ENCODE measurements at places on chromosomes 2 and 18.

DNA sequence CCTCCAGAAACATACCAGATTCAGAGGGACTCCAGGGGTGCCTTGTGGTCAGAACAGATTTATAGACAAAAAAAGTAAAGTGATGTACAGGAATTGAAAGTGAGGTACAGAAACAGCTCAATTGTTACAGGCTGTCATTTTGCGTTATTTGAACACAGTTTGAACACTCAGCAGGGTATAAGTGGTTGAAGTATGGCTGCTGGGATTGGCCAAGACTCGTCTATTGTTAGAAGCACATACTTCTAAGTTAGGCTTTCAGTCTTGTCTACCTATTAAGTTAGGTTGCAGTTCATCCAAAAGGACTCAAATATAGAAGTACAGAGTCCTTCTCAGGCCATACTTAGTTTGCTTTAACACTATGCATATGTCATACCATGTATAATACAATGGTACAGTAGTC lies 21.0 kb upstream of the GRB14 start:
- no peak for DNase-seq

- no peak for DNase-seq
These were observed 21.6 kb downstream of the BMP10 start for GRCh38 chr2:68849579-68850030.

DNA sequence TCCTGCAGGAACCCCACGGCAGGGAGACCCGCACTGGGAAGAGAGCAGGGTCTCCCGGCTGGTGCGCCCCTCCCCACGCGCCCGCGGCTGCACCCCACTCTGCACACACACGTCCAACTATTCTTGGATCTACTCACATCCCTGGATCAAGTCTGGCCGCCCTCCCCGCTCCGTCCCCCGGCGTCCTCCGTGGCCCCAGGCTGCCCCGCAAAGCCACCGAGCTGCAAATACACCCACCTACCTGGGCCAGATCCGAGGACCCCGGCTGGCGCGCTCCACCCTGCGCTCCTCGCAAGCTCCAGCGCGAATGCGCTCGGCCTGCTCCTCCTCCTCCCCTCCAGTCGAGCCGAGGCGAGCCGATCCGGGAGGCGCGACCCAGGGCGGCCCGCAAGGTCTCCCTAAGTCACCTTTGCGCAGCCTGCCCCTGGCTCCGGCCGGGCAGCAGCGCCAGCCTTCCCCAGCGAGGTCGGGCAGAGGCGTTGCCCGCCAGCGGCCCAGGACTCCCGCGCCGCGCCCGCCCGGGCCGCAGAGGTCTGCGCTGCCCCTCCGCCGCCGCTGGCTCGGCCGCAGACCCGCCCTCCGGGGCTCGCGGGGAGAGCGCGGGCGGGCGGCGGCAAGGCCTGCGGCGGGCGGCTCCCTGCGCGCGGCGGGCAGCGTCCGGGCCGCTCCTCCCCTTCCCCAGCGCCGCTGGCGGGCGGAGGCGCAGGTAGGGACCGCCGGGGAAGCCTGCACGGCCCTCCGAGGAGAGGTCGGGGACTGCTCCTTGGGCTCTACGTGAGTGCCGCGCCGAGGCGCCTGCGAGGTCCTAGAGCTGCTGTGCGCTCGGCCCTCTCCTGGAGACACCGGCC lies 126.0 kb downstream of the OSBPL1A start:
- DNase-seq: peak; percentile 58

- no peak for DNase-seq
These were observed 59.2 kb upstream of the IGFBP2 start for GRCh38 chr2:216574046-216574445.

DNA sequence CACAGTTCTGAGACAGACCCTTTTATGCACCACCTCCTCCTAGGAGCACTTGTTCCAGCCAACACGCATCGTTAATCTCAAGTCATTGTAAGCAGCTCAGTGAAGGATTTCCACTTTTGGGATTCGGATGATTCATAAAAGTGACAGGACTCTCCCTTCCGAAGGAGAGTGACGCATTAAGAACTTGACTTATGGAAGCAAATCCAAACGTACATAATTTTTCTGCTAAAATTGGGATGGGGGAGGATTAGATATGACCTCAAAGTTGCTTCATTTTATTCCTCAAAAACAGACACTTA lies 165.7 kb downstream of the TWIST2 start:
- DNase-seq: no peak

DNA sequence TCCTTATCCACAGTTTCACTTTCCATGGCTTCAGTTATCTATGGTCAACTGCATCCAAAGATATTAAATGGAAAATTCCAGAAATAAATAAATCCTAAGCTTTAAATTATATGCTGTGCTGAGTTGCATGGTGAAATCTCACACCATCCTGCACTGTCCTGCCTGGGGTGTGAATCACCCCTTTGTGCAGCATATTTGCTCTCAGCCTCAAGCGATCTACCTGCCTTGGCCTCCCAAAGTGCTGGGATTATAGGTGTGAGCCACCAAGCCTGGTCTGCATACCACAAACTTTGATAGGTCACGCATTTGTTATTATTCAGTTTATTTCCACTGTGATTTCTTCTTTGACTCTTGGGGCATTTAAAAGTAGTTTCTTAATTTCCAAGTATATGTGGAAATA lies 117.2 kb downstream of the SPIRE1 start:
- no peak for DNase-seq

DNA sequence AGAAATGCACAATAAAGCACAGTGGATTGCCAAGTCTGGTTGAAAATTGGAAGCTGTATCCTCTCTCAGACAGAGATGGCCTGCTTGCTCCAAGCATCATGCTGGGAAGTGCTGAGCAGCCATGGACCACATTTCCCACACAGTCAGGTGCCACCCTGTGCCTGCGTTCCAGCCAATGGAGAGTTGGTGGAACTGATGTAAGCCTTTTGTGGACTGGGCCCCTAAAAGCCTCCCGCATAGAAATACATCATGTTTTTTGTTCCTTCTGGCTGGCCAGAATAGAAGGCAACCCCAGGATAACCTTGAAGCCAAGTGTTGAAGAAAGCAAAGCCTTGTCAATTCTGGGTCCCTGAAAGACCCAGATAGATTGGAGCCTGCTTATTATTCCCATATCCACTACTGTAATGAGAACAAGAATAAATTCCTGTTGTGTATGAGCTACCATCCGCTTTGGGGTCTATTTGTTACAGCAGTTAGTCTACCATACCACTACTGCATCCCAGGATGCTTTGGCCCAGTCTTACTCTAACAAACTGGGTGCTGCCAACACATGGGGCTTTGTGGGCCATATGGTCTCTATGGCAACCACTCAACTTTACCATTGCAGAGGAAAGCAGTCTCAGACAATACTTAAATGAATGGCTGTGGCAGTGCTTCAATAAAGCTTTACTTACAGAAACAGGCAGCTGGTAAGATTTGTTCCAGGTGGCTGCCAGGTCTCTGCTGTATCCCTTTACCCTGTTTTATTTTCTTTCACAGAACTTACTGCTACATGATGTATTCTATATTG lies 65.4 kb downstream of the POLE4 start:
- DNase-seq: no peak

- DNase-seq: no peak
These were observed 286.6 kb downstream of the RIT2 start for GRCh38 chr18:42828881-42829280.

DNA sequence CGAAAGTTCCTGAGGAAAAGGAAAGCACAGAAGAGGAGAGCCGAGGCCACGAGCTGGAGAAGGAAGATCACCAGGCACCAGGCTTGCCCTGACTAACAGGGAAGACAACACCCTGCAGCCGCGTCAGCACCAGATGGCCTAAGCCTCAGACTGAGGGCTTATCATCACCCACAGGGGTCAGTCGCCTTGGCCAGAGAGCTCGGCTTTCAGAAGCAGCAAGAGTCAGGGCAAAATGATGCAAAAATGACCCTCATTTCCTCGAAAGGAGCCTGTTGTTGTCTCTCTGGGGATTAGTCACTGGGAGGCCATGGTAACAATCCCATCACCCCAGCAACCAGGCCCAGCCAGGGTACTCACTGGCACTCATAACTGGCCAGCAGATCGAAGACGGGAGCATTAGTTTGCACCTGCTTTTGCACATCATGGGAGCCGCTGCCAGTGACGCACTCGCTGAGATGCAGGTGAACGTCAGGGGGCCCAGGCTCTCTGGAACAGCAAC lies 42.7 kb upstream of the ZFP36L2 start:
- peak; percentile 72 for DNase-seq

- DNase-seq: no peak
These were observed 58.5 kb downstream of the ADD2 start for GRCh38 chr2:70709275-70710037.

GRCh38 chr2:163681745-163682144 lies 54.1 kb downstream of the FIGN start:
- DNase-seq: no peak

DNA sequence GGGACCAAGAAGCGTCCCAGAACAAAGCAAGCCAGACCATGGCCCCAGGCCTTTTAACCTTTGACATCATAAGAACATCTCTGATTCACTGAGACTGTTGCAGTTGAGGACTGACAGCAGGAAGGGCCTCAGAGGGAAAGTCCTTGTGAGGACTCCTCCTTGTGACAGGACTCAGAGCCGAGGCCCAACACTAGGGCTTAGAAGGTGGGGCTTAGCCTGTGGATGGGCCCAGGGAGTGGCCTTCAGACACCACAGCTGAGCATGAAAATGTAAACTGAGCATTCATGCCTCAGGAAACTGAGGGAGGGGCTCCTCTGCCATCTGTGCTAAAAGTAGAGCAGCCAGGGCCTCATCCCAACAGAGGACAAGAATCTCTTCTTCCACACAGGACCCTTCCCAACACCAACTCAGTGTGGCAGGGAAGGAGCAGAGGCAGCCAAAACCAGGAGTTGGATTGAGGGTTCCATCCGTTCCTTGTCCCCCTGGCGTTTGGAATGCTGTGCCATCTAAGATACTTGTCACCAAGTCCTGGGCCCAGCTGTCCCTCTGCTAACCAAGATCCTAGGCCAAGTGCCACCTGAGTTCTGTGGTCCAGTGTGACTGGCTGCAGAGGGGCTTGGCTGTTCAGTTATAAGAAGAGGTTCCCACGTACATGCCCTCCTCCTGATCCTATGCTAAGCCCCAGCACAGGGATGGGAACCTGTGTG lies 37.5 kb upstream of the CAB39 start:
- no peak for DNase-seq

DNA sequence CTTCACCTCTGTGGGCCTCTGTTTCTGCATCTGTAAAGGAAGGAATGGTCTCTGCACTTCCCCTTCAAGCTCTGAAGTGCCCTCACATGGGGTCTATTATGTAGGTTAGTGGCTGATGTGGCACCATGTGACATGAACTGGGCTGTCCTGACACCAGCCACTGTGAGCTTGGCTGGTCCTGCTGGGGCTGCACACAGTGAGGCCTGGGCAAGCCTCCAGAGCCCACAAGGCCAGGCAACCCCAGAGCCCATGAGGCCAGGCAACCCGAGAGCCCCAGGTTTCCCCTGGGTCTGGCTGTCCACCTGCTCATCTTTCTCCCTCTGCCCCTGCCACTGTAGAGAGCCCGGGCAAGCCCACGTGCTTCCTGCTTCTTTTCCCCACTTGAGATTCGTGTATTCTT lies 150.1 kb upstream of the SMAD2 start:
- DNase-seq: no peak

DNA sequence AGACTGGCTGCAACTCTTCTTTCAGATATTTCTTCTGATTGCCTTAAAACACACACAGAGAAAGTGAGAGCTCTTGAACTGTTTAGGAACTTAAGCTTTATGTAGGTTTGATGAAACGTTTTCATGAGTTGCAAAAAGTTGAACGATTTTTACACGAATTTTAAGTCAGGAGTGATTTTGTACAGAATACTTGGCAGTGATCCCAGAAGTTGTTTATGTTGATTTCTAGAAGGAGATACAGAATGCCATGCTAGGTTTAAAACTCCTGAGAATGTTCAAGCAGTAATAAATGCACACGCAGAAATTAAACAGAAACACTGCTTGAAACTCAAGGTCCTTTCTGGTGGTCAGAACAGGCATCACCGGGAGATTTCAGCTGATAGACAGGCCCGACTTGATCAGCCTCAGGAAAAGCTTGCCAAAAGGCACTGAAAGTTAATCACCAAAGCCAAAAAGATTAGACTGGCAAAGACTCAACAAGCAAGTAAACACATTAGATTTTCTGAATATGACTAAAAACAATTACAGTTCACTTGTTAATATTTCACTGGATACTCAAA lies 123.1 kb downstream of the SOCS6 start:
- no peak for DNase-seq

All from HTR-8/SVneo (cell line).